NCI-H1694 (cell line): ENCODE measurements at places on chromosomes 5 and 9.

GRCh38 chr5:146789712-146790653, 88.6 kb downstream of the PPP2R2B start:
- DNase-seq, result no peak

DNA sequence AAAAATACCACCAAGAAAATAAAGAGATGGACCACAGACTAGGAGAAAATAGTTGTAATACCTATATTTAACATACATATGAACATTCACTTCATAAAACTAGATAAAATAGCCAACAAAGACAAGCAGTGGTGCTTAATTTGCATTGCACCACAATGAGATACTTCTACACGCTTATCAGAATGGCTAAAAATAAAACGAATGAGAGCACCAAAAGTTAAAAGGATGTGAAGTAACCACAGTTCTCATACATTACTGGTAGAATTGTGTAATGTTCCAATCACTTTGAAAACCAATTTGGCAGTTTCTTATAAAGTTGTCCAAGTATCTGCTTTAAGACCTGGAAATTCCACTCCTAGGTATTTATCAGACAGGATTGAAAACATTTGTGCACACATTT, 198.9 kb upstream of the SGCD start:
- DNase-seq, result no peak

DNA sequence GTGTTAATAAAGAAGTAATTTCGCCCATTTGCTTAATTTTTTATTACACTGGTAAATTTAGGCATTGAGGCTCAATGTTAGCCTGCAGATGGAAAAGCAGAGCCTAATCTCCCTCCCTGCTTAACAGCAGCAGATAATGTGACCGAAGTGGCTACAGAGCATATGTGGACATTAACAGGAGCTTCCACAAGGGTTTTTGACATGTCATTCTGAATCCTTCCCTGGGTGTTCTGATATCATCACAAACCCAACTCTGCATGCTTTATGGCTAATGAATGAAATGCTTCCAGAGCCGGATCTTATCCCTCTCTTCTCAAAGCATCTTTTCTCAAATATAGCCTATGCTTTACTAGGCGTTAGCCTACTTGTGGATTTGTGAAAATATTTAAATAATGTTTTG, 208.6 kb downstream of the CAAP1 start:
- no peak for DNase-seq

GRCh38 chr9:93022721-93023520, 35.6 kb upstream of the SUSD3 start:
- no peak for DNase-seq
